ENCODE measurements at places on chromosomes 5 and 9.

DNA sequence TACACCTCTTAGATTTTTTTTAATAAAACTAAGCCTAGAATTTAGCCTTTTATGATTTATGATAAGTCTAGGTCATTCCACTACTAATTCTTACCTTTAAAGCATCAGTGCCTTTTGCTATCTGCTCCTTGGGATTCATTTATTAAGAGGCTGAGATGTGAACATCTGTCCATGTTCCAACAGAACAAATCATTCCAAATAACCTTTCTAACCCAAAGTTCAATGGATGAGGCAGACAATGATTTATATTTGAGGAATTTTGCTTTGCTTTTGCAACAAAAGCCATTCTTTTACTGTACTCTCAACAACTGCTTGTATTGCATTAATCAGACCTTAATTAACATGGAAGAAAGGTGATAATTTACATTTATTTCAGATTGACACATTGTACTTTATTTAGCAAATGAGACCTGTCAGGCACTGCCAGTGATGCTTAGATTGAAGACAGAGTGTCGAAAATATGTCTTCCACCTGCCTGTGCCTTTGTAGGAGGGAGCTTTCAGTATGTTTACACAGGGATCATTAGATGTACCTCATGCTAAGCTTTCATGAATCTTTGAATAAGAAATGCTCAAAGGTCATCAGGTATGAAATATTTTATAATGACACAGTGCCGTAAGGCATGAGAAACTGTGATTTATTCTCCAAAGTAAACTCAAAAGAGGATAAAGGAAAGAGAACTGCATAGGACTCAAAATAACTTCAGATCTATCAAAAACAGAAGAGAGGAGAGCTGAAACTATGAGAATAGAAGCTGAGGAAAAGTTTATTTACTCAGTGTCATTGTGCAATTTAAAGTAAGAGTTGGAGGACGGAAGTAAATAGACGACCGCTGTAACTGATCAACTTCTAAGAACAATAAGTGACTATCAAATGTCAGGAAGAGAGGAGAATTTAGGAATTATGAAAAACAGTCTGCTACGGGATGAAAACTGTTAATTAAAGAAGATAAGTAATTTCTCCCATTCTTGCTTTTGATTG lies 36.7 kb upstream of the IZUMO3 start:
- DNase-seq: peak; percentile 32

DNA sequence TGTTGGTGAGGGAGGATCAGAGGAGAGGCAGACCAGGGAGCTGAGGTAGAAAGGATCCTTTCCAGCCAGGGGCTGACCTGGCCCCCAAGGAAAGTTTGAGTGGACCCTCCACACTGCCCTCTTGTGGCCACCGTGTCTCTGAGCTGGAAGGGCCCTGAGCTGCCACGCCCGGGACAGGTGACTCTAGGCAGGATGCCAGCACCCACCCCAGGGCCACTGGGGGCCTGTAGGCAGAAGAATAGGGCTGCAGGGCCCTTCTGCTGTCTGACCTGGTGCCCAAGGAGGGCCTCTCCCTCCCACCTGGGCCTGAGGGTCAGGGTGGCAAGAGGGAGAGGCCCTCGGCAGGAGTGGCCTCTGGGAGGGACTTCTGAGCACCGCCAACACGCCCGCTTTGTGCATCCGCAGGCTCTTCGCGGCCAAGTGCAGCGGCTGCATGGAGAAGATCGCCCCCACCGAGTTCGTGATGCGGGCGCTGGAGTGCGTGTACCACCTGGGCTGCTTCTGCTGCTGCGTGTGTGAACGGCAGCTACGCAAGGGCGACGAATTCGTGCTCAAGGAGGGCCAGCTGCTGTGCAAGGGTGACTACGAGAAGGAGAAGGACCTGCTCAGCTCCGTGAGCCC lies 76.8 kb downstream of the LMX1B start:
- peak; percentile 16 for DNase-seq

DNA sequence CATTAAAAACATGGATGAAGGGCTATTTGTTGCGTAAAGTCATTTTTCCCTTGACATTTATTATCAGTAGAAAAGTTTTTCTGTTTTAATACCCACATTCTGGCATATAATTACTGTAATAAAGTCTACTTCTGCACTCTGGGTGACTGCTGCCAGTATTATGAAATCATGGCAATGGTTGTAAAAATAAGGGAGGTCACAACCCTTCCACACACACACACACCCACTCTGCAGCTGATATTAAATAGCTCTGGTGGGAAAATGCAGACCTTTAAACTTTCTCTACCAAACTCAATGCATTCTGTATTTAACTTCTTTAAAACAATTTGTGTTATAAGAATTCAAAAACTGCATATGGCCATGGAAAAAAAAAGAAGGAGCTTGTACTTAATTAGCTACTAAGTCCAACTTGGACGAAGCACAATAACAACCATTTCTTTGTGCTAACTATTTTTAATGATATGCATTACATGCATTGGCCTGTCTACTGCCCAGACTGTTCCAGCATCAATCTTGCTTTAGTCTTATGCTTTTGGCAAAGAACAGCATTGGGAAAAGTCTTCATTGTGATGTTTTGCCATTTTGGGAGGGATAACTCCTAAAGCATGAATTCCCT lies 137.6 kb upstream of the MAP3K1 start:
- no peak for DNase-seq

- DNase-seq: no peak
Observed at GRCh38 chr5:144017119-144017518, 153.3 kb downstream of the YIPF5 start.

DNA sequence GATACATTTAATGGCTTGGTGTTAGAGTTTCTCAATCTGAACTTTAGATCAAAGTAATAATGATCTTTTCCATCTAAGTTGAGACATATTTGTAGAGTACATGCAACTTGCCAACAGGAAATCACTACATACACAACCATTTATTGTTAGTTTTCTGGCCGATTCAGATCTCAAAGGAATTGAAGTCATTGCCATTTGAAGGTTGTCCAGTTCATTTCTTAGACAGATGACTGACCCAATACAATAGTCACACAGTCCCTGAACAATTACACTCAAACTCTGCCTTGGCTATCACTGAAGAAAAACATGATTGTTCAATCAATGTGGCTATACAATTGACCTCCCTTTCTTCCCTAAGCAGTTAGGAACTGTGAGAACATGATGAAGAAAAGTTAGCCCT lies 753.2 kb upstream of the RIOK2 start:
- no peak for DNase-seq

DNA sequence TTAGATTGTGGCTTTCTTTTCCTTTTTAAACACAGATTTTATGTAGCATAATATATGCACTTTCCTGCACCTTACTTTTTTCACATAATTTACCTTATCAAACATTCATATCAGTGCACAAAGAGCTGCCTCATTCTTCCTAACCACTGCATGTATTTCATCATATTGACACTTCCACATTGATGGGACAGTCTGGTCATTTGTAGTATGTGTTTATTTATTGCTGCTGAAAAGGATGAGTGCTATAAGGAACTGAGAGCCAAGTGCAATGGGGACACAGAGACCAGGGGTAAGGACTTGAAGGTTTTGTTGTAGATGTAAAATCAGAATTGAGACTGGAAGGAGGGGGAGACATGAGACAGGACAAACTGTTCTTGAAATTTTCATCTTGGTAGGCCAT lies 193.8 kb downstream of the SMARCA2 start:
- DNase-seq: no peak

- DNase-seq: no peak
Observed at GRCh38 chr9:15513335-15513734, 2.6 kb upstream of the PSIP1 start.

GRCh38 chr9:121491111-121491510 lies 8.5 kb downstream of the GGTA1 start:
- no peak for DNase-seq

- no peak for DNase-seq
Observed at GRCh38 chr9:38393128-38393796, 760 bp downstream of the ALDH1B1 start.

DNA sequence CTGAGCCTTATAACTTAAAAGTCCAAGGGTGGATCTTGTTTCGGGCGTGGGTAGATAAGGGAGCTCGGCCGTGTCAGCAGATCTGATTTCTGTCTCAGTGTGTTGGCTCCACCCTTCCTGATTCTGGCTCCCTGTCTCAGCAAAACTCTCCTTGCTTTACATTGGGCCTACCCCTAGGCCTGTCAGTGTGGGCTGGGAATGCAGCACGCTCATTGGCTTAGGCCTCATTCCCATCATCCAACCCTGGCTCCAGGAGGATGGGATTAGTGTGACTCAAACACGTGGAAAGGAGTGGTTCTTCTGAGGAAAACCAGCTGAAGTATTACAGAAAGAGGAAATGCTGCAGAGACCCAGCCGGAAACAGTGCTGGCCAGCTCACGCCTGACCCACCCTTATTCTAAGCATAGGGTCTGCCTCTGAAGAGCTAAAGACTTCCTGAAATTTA lies 59.9 kb downstream of the ZFAND5 start:
- DNase-seq: no peak

- DNase-seq: no peak
Observed at GRCh38 chr5:150659360-150660107, 1.5 kb upstream of the MYOZ3 start.

- DNase-seq: no peak
Observed at GRCh38 chr5:2019716-2020115, 137.0 kb upstream of the IRX4 start.

GRCh38 chr5:80041527-80041926 lies 6.4 kb downstream of the THBS4 start:
- DNase-seq: no peak

- no peak for DNase-seq
Observed at GRCh38 chr9:129575818-129576217, 45.1 kb downstream of the C9orf50 start.

DNA sequence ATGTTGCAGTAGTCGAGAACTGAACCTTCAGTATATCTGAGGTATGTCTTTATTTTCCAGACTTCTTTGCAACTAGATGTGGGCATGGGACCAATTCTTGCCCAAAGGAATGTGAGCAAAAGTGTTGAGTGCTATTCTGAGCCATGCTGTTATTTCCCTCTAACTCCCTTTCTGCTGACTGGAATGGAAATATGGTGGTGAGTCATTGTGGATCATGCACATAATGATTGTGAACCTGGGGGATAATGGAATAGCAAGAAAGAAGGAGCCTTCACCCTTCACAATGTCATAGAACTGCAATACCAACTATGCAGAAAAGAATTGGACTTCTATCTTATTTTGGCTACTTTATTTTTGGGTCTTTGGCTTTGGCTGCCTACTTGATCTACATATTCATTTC lies 10.3 kb upstream of the DOCK2 start:
- DNase-seq: no peak

DNA sequence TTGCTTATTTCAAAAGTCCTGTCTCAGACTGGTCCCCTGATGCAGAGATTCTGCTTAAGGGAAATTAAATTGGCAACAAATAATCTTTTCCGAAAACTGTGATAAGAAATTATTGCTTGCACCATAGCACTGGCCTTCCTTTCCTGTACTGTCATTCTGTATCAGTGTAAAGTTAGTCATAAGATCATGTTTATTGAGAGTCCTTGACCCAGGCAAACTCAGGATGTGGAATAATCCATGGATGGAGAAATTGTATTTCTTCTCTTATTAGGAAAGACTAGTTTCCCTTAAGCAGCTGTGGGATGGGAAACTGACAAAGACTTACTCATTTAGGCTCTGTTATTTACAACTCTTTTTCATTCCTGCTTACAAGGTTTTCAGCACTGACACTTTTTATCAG lies 83.0 kb upstream of the RANBP6 start:
- no peak for DNase-seq

DNA sequence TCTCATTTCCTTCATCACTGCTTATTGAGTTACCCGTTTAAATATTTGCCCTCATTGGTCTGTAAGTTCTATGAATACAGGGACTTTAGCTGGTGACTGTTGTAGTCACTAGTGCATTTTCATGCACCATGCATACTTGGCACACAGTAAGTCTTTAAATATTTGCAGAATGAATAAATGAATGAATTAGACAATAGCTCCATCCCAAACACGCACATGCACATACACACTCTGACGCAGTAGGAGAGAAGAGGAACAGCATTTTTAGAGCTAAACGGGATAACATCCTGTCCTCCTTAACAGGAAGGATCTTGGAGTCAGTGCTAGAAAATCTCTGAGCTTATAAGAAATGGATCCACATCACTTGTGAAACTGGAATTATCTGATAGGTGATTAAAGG lies 447.7 kb downstream of the KIF4B start:
- no peak for DNase-seq

GRCh38 chr5:136149891-136150290 lies 17.2 kb downstream of the SMAD5 start:
- DNase-seq: no peak

DNA sequence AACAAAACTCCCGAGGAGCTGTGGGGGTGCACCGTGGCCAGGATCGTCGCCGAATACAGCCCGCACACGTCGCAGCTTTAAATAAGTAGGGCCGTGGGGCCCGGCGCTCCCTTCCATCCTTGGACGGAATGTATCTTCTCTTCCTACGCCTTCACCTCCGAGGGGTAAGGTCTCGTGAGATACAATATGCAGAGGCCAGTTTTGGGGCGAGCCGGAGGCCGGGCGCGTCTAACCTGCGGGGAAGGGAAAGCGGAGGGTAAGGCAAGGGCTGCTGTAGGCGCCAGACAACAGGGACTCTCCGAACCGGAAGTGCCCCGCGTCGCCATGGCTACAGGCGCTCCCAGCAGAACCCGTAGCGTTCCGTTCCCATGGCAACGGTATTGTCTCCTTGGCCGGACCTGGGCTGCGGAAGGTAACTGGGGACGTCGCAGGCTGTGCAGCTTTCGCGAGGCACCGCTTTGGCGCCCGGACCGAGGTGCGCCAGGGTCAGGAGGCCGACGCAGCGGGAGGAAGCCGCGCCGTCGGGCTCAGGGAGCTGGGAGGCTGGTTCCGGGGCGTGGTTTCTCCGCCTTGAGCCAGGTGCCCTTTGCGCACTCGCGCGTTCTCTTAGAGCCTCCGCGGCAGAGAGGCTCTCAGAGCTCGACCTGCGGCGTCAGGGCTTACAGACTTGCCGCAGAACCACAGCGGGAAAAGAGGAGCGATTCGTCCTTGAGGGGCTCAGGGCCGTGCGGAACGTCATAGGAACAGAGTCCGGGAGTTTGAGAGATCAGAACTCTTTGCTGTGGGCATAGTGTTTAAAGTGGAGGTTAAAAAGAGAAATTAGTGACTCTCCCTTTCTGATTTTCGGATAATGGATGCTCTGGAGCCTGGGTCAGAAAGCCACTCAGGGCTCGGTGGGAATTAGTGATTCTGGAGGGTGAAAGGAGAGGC lies at the start of gene TTC23L:
Gene TTC23L (plus strand): TSS at position 380 of the 930 bp plus-strand sequence. CDS start 1,508 bp downstream, outside the sequence.
- peak; percentile 92 for DNase-seq

DNA sequence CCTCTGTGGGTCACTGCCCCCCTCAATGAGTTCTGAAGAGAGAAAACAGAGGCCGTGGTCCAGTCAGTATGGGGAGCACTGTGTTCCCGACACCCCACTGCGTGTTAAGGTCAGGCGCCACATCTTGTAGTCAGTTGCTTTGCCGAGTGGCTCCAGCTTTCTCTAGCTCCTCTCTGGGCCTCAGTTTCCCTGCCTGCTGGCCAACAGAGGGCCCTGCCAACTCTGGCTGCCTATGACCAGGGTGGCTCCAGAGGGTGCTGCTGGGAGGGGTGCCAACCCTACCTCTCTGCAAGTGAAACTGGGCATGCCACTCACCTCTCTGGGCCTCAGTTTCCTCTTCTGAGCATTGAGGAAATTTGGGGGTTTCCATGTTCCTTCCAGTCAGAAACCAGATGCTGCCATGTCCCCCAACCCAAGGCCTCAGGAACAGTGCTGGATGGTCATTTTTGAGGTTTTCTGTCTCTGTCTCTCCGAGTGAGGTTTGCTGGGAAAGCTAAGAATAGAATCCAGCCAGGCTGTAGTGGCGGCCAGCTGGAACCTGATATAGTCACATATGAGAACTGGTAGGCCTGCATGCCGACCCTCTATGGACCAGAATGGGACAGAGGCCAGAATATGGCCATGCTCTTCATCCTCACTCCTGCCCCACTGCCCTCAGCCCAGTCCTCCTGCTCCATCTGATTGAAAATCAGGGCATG lies 132.1 kb downstream of the PHF2 start:
- DNase-seq: no peak

All from SHP77 treated with DMSO at 0.1 percent for 48 hours (cell line).